Activated CD8-positive, alpha-beta T cell treated with anti-CD3 and anti-CD28 coated beads for 36 hours (primary cell): ENCODE measurements at places on chromosomes 1 and 21. TPM values are rescaled to one million over a fixed set of nuclear protein-coding genes. Genes with fewer than 3 reads are reported as not detected.

DNA sequence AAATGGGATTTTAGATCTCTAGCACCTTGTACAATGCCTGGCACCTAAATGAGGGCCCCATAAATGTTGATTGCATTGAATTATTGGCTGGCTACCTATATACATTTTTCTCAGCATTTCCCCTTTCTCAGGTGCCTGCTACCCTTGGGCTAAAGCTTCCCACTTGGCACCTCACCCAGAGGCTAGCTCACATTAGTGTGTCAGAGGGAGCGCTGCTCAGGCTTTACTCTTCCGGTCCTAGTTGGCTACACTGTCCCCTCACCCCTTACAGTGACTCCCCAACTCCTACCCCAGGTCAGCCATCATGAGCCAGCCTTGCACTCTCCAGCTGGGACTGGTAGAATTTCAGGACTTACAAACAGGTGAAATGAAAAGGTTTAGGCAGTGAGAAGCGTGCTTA lies 9.5 kb downstream of the TRAF5 start:
- H3K4me3 ChIP-seq = peak overlapping the region; percentile 46
- peaks cover 87% of the 10 kb centered on the region for H3K4me1 ChIP-seq
- H3K27ac ChIP-seq = peak overlapping the region; percentile 88
- DNase-seq = no peak

DNA sequence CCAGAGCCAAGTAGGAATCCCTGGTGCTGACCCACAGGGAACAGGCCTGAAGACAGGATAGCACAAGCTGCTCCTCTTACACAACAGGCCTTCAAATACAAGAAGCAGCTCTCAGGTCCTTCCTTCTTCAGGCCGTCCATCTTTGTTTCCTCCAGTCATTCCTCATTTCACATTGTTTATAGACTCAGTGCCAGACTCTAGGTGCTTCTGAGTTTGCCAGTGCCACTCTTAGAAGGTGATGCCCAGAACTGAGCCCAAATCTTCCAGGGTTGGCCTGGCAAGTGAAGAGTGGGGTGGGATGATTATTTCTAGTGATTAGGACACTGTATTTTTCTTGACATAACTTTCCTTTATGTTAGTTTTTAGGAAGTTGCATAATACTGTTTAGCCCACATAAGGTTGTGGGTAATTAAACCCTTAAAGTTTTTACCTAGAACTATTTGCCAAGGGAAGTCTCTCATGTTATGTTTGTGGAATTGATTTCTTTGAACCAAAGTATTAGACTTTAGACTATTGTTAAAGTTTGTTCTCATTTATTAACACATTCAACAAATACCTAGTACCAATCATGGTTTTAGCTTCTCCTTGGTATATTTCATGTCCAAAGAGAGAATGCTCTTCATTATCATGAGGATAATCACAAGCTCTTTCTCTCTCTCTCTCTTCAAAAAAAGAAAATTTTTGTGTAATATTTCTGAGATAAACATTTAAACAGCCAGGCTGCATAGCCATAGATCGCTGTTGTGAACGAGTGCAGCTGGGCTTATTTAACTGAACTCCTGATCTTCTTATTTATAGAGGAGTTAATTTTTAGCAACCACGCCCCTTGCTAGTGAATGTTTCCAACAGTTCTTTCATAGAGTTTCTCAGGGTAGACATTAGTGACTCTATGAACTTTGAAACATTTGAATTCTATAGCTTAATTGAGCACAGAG lies 47.7 kb downstream of the PGM1 start:
- H3K27ac ChIP-seq = no peak overlapping the region
- H3K4me3 ChIP-seq = no peak overlapping the region
- DNase-seq = no peak

GRCh38 chr1:11320153-11320936 lies 47.3 kb downstream of the UBIAD1 start:
- H3K4me3 ChIP-seq = no peak overlapping the region
- no peak overlapping the region for H3K27ac ChIP-seq
- H3K36me3 ChIP-seq = no peaks in the 10 kb centered on the region
- H3K4me1 ChIP-seq = peaks cover 3% of the 10 kb centered on the region
- no peaks in the 10 kb centered on the region for H3K27me3 ChIP-seq

- no peaks in the 10 kb centered on the region for H3K4me1 ChIP-seq
- no peaks in the 10 kb centered on the region for H3K36me3 ChIP-seq
These were observed 28.0 kb downstream of the ITSN1 start for GRCh38 chr21:33670076-33670978.

The SYT6 gene
- not detected for total RNA-seq

The RPE65 gene
- total RNA-seq = not detected

- no peak overlapping the region for H3K4me3 ChIP-seq
- peak overlapping the region; percentile 23 for H3K27ac ChIP-seq
- no peak for DNase-seq
- no peaks in the 10 kb centered on the region for H3K36me3 ChIP-seq
- H3K4me1 ChIP-seq = peaks cover 20% of the 10 kb centered on the region
- no peaks in the 10 kb centered on the region for H3K27me3 ChIP-seq
These were observed 48.6 kb upstream of the PCBP3 start for GRCh38 chr21:45594721-45595489.

GRCh38 chr1:75672528-75673393 lies 51.7 kb upstream of the ACADM start:
- no peak overlapping the region for H3K4me3 ChIP-seq
- H3K36me3 ChIP-seq = no peaks in the 10 kb centered on the region
- peaks cover 6% of the 10 kb centered on the region for H3K27me3 ChIP-seq
- no peaks in the 10 kb centered on the region for H3K4me1 ChIP-seq
- H3K27ac ChIP-seq = no peak overlapping the region

DNA sequence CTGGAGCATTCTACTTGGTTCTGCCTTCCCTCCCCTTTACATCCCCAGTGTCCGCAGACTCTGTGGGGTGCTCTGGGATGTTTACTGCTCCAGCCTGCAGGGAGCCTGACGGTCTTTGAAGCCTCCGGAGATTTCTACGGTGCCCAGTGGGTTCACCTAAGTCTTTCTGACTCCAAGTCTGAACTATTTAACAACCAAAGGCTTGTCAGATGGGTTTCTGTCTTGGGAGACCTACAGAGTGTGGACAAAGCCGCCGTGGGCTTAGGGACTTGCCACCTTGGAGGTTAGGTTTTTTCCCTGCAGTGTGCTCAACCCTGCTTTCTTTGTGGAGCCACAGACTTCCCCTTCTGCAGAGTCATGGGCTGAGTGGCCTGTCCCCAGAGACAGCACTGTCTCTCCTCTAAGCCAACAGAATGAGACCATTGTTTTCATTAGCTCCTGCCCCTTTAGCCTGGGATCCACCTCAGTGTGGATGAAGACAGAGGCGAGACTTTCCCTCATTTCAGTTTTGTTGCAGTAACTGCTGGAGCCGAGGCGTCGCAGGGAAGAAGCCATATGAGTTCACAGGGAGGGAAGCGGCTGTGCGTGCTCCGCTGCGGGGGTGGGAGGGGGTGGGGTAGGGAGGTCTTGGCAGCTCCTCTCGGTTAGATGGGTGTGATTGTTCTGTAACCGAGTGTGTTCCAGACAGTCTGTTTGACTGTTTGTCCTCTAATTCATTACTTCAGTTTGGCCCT lies 120.7 kb downstream of the CNIH3 start:
- H3K27me3 ChIP-seq = no peaks in the 10 kb centered on the region
- no peak overlapping the region for H3K27ac ChIP-seq
- H3K4me1 ChIP-seq = peaks cover 22% of the 10 kb centered on the region
- peak; percentile 20 for DNase-seq
- no peak overlapping the region for H3K4me3 ChIP-seq

The GNG12 gene
- not detected for total RNA-seq

DNA sequence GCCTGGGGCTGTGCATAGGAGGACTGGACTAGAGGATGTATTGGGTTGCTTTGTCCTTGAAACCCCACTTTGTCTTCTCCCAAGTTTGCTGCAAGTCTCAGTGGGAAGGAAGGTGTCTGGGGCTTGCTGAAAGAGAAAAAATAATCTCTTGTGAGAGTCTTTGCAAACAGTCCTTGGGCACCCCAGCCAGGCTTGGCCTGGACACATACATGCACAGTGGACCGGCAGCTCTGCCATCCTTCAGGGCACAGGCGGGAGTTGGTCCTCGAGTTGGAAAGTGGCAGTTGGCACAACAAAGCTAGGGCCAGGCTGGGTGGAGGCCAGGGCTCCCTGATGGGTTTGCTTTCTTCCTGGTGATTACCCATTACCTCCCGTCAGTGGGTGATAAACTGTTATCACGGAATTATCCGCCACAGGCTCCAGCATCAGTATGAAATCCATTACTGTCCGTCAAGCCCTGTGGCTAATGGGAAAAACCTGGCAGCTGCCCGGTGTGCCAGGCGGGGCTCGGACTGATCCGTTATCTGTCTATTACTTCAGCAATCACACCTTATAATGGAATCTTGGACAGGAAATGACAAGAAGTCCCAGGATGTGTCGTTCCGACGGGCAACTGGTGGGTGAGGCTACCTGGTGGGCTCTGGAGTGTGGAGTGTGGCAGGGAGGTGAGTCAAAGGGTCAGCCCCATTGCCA lies 265.7 kb downstream of the GRIK3 start:
- no peak overlapping the region for H3K4me3 ChIP-seq
- H3K27ac ChIP-seq = no peak overlapping the region
- DNase-seq = no peak
- no peaks in the 10 kb centered on the region for H3K4me1 ChIP-seq
- peaks cover 16% of the 10 kb centered on the region for H3K27me3 ChIP-seq
- H3K36me3 ChIP-seq = no peaks in the 10 kb centered on the region

The SDCCAG8 gene
- total RNA-seq = 22.6 TPM

The CAMSAP2 gene
- 2.1 TPM for total RNA-seq

GRCh38 chr1:211386921-211387320 lies 60.3 kb downstream of the TRAF5 start:
- no peak overlapping the region for H3K27ac ChIP-seq
- peaks cover 12% of the 10 kb centered on the region for H3K4me1 ChIP-seq
- H3K36me3 ChIP-seq = peaks cover 7% of the 10 kb centered on the region
- H3K27me3 ChIP-seq = no peaks in the 10 kb centered on the region
- DNase-seq = no peak

- peak overlapping the region; percentile 90 for H3K4me3 ChIP-seq
- peak; percentile 64 for DNase-seq
- H3K27me3 ChIP-seq = peaks cover 4% of the 10 kb centered on the region
- H3K4me1 ChIP-seq = peaks cover 20% of the 10 kb centered on the region
These were observed 630 bp downstream of the ACP6 start for GRCh38 chr1:147669469-147670318.

GRCh38 chr1:24934310-24935195 lies 4.5 kb upstream of the RUNX3 start:
- peak overlapping the region; percentile 73 for H3K4me3 ChIP-seq
- no peak for DNase-seq
- peaks cover 77% of the 10 kb centered on the region for H3K4me1 ChIP-seq
- H3K36me3 ChIP-seq = peaks cover 79% of the 10 kb centered on the region

DNA sequence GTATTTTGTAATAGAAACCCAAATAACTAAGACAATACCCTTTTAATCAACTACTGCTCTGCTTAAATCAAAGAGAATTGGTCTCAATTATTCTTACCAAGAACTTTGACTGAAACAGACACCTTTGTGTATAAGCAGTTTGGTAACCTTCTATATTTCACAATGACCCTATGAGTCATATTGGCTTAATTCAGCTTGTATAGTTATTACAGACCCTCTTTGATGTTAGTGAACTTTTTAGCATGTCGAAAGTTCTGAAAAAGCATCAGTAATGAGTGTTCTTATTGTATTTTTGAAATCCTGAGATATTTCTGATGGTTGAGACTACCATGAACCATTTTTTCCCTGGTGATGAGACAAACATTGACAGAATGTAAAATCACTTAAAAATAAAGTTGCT lies 43.3 kb upstream of the RABGAP1L start:
- H3K4me1 ChIP-seq = no peaks in the 10 kb centered on the region
- H3K4me3 ChIP-seq = no peak overlapping the region
- no peaks in the 10 kb centered on the region for H3K27me3 ChIP-seq
- H3K27ac ChIP-seq = no peak overlapping the region
- no peaks in the 10 kb centered on the region for H3K36me3 ChIP-seq
- DNase-seq = no peak

- no peak overlapping the region for H3K4me3 ChIP-seq
- peaks cover 62% of the 10 kb centered on the region for H3K4me1 ChIP-seq
- DNase-seq = no peak
- H3K27me3 ChIP-seq = no peaks in the 10 kb centered on the region
- H3K27ac ChIP-seq = no peak overlapping the region
- H3K36me3 ChIP-seq = peaks cover 48% of the 10 kb centered on the region
These were observed 6.7 kb downstream of the DAP3 start for GRCh38 chr1:155695608-155696007.

The EVA1C gene
- 11.1 TPM for total RNA-seq

GRCh38 chr1:53658489-53659230 lies 80.3 kb downstream of the GLIS1 start:
- no peak overlapping the region for H3K27ac ChIP-seq
- H3K4me3 ChIP-seq = no peak overlapping the region
- no peak for DNase-seq

DNA sequence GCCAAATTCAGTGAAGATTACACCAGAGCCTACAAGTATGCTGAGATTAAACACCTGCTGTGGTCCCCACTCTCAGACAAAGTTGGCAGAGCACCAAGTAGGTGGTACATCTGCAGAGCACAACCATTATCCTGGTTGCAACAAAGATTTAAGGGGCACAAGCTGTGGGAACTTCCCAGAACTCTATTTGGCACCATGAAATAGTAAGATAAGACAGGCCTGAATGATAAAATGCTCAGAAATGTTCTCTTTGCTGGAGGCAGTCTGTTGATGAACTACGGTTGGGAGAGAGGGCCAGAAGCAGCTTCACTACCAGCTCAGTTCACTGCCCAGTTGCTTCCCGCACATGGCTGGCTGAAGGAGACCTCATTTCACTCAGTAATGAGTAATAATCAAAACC lies 19.9 kb downstream of the RPL5 start:
- H3K27me3 ChIP-seq = no peaks in the 10 kb centered on the region
- H3K27ac ChIP-seq = no peak overlapping the region
- H3K36me3 ChIP-seq = peaks cover 15% of the 10 kb centered on the region

DNA sequence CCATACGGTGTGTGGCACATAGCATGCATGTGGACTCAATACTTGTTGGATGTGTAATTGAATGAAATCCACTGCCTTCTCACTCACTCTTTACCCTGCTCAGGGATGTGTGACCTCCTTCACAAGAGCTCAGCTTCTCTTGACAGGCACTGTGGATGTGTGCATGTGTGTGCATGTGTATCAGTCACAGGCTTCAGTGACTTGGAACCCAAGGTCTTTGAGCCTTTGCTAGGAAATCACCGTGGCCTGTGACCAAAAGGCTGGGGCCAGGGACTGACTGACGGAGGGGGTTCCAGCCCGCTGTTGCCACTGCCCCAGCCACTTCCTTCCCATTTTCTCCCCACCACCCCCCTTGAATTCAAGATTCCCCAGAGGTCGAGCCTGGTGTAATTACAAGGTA lies 144.4 kb upstream of the POU3F1 start:
- peaks cover 17% of the 10 kb centered on the region for H3K27me3 ChIP-seq
- no peak overlapping the region for H3K27ac ChIP-seq
- no peaks in the 10 kb centered on the region for H3K36me3 ChIP-seq
- no peaks in the 10 kb centered on the region for H3K4me1 ChIP-seq

- H3K36me3 ChIP-seq = peaks cover 29% of the 10 kb centered on the region
- peak overlapping the region; percentile 89 for H3K27ac ChIP-seq
- no peaks in the 10 kb centered on the region for H3K27me3 ChIP-seq
- H3K4me1 ChIP-seq = peaks cover 75% of the 10 kb centered on the region
- no peak overlapping the region for H3K4me3 ChIP-seq
- peak; percentile 64 for DNase-seq
These were observed 55.2 kb downstream of the PUM1 start for GRCh38 chr1:31010086-31010989.
